H4 (cell line): ENCODE measurements at places on chromosomes 11 and 22. TPM values are rescaled to one million over a fixed set of nuclear protein-coding genes. Genes with fewer than 3 reads are reported as not detected.

The DNAL4 gene
- 6.4 and 6.6 TPM in 2 replicates for total RNA-seq

DNA sequence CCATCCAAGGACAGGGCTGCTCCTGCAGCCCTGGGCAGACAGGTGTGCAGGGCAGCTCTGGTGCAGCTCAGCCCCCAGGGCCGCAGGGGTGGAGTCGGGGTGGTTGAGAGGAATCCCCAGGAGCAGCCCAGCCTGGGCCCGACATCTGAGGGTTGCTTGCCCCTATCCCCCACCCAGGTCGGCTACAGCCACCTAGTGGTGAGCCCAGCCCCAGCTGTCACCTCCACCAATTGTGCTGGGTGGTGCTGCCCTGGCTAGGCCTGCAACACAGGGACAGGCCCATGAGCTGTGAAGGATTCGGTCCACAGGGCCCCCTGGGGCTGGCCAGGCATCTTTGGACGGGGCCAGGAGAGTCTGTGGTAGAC is 29.6 kb downstream of the RTN4R start:
- no peak for DNase-seq

- DNase-seq, result peak; percentile 22
Observed at GRCh38 chr11:105968021-105968697, 53.9 kb downstream of the MSANTD4 start.

The APLNR gene
- total RNA-seq, result 0.10 TPM in 1 of 2 replicates, not detected in the other

- no peak for DNase-seq
Observed at GRCh38 chr11:102438311-102439062, 14.1 kb downstream of the TMEM123 start.

The SHANK3 gene
- total RNA-seq, result 0.19 and 0.62 TPM in 2 replicates

DNA sequence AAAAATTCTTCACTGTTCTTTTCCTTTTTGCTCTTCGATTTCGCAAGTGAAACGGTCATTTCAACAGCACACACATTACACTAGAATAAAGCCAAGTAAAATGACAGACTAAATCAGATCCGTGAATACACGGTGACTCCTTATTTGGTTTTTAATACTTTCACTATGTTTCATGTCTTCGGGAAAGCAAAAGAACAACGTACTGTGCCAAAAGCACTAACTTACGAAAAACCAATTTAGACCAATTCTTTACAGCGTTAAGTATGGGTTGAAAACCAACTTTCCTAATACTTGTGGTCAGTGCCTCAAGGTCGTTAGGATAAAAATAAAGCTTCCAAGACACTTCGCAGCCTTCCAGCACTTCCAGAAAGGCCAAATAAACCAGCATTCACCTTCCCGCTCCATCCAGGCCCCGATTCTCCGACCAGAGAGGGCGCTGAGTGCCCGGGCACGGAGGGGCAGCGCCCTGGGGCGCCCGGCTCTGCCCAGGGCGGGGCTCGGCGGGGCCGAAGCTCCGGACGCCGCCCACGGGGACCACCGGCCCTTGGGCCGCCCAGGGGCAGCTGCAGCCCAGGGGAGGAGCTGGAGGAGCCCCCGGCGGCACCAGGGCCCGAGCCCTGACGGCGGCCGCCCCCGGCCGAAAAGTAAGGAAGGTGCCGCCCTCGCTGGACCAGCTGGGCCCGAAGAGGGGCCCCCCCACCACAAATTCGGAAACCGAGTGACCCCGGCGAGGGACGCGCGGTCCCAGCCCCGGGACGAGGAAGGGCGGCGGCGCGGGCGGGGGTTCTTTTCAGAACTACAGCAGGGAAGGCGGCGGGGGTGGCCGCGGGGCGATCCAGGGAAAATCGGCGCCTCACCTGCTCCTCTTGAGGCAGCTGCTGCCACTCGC is 499 bp downstream of the ATL3 start:
- DNase-seq, result peak; percentile 20

DNA sequence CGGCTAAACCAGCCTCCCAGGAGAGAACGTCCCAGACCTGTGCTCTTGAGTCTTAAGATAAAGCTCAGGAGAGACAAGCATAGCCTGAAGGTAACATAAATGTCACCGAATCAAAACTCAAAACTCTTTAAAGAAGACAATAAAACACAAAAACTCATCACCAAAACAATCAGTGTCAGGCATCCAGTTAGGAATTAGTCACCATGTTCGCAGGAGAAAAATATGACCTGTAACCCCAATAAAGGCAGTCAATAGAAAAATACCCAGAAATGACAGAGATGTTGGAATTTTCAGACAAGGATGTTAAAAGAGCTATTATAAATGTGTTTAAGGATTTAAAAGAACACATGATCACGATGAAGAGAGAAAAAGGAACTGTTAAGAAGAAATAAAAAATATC is 352.4 kb downstream of the BRD1 start:
- DNase-seq, result no peak

The PKNOX2 gene
- 0.04 and 0.10 TPM in 2 replicates for total RNA-seq

DNA sequence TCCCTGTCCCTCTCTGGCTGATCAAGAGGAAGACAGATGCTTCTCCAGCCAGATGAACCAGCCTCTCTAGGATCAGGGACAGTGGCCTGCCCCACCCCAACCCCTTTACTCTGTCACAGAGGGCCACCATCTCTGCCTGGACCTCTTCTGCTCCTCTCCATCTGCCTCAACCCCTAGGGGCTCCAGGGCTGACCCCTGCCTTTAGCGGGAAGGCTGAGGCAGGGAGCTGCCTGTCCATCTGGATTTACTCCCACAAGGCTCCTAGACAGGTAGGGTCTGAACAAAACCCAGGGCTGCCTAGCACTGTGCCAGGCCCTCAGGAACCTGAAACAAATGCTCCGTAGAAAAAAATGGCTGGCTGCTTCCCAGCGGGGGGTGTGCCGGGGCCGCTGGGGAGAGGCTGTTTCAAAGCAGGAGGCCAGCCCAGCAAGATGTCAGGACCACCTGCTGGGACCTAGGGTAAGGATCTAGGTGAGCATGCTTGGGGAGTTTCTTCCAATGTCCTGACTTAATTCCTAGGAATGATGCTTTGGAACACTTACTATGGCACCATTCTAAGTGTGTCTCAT is 3.2 kb downstream of the CHST1 start:
- DNase-seq, result no peak

The GPHA2 gene
- total RNA-seq, result not detected in 2 replicates

GRCh38 chr11:100769165-100769564 is 82.1 kb downstream of the ARHGAP42 start:
- DNase-seq, result no peak

The PANX3 gene
- not detected in 2 replicates for total RNA-seq

GRCh38 chr22:45867118-45867905 is 109.7 kb downstream of the WNT7B start:
- no peak for DNase-seq

GRCh38 chr22:30243661-30244060 is 2.9 kb downstream of the LIF start:
- no peak for DNase-seq

- DNase-seq, result no peak
Observed at GRCh38 chr22:50016308-50016987, 3.9 kb upstream of the IL17REL start.

DNA sequence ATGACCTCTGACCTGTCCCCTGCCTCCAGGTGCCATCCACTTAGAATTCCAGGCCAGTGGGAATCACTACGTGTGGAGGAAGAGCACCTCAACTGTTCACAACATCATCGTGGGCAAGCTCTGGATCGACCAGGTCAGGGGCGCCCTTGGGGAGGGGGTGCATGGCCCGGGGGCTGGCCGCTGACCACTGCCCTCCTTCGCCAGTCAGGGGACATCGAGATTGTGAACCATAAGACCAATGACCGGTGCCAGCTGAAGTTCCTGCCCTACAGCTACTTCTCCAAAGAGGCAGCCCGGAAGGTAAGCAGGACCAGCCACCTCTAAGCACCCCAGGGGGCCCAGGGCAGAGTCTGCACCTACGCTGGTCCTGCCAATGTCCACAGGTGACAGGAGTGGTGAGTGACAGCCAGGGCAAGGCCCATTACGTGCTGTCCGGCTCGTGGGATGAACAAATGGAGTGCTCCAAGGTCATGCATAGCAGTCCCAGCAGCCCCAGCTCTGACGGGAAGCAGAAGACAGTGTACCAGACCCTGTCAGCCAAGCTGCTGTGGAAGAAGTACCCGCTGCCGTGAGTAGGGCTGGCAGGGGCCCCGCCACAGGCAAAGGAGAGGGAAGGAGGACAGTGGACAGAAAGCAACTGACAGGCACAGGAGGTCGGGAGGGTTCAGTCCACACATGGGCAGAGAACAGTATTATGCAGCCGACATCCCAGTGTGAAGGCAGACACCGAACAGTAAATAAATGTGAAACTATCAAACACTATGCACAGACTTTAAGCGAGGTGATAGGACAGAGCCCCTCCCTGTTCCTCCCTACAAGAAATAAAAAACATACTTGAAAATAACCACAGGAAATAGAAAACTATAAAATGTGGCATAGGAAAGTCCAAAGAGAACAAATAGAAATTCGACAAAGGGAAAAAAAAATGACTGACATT is 74.9 kb downstream of the MORC2 start:
- no peak for DNase-seq

DNA sequence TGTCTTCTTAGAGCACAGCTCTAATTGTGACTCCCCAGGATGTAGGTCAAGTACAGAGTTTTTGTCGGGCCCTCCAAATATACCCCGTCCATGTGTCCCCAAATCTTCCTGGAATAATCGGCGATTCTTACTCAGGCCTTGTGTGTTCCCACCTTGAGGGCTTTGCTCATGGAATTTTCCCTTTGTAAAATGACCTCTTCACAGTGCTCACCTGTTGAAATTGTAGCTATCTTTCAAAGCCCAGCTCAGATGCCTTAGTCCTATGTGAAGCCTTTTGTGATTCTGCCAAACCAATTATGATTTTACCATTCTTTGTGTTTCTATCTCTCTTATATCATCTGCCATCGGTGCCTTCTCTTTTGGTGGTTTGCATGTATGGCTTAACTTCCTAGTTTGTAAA is 30.1 kb upstream of the RAG2 start:
- DNase-seq, result no peak

- no peak for DNase-seq
Observed at GRCh38 chr11:15972838-15973237, 383.5 kb downstream of the SOX6 start.

DNA sequence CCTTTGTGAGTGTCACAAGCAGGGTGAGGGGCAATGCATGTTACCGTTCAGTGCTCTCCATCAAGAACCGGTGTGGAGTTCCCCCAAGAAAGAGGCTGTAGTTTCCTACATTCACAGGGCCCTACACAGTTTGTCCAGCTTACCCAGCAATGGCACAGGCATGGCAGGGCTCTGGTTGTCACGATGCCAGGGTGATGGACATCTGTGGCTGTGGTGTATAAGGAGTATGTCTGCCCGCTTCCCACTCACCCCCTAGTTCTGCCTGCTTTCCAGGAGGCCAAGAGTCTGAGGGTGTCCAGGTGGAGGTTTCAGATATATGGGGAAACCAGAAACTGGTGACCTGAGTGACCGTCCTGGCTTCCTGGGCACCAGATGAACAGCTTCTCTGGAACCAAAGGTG is 116.1 kb downstream of the PKNOX2 start:
- DNase-seq, result no peak

The SLCO2B1 gene
- 3.0 TPM in 1 of 2 replicates, not detected in the other for total RNA-seq

- no peak for DNase-seq
Observed at GRCh38 chr11:3217818-3218482, 663 bp downstream of the MRGPRG start.

- DNase-seq, result peak; percentile 64
Observed at GRCh38 chr11:64230171-64230984, at the start of gene DNAJC4. TSS of gene DNAJC4 (plus strand) at chr11:64230548. CDS start at chr11:64230855, 307 bp downstream.

- no peak for DNase-seq
Observed at GRCh38 chr11:115630214-115630613, 126.0 kb upstream of the CADM1 start.

DNA sequence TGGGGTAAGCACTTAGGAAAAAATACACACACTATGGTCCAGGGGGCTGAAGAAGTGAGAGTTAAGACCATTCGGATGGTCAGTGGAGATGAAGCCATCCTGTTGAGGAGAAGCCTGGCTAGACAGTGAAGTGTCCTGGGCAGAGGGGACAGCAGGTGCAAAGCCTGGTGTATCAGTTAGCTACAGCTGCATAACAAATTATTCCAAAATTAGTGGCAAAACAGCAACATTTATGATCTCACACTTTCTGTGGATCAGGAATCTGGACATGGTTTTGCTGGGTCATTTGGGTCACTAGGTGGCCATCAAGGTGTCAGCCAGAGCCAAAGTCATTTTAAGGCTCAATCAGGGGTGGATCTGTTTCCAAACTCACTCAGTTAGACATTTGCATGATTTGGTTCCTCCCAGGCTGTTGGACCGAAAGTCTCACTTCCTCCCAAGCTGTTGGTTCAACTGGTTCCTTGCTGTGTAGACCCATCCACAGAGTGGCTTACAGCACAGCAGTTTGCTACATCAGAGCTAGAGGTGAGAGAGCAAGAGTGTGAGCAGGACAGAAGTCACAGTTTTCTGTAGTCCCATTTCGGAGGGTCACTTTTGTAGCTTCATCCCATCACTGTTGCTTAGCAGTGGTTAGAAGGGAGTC is 80.1 kb upstream of the ALX4 start:
- DNase-seq, result no peak

DNA sequence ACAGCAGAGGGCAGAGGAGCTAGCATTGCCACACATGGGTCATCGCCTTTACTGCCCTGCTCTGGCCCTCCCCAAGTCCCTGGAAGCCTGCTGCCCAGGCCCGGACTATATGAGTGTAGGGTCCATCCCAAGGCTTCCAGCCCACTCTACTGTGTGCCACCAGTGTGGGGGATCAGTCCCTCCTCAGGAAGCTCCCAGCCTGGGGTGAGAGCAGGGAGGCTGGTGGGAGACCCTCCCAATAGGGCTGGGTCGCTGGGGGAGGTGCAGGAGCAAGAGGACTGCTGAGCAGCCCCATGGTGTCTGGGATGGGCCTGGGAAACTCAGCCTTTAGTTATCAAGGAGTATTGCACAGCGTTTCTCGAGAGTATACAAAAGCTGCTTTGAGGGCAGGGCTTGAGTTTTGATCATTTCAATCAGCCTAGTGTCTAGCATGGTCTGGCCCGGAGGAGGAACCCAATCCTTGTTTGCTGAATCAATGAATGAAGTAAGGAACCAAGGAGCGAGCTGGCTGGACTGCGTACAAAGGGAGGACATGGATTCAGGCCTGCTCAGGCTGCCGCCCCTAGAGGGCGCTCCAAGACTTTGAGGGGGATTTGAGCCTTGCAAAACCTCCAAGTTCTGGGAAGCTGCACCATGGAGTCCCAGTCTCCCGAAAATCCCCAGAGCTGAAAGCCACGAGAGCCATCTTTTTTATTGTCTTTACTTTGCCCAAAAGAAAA is 89.0 kb upstream of the PARVA start:
- peak; percentile 91 for DNase-seq

The NAP1L4 gene
- 104 and 128 TPM in 2 replicates for total RNA-seq

- no peak for DNase-seq
Observed at GRCh38 chr11:110077831-110078325, 15.3 kb upstream of the ZC3H12C start.

The CCDC116 gene
- total RNA-seq, result 0.10 TPM in 1 of 2 replicates, not detected in the other

GRCh38 chr11:58625086-58625485 is 2.6 kb downstream of the CNTF start:
- DNase-seq, result no peak

The NXPE1 gene
- total RNA-seq, result not detected in 2 replicates

DNA sequence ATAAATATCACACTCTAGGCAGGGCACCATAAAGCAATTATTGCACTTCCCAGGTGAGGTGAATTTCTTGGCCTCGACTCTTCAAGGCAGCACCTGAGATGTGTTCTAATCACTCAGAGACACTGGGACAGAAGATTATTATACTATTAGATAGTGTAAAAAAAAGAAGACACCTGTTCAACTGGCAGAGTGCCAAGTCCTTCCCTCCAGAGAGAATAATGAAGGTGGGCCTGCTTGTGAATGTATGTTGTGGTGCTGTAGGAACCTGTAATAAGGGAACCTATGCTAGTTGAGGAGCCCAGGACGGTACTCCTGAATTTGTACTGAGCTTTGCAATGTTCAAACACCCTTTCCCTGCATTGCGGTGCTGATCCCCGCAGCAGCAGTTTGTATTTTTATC is 107.5 kb downstream of the NXPE2 start:
- DNase-seq, result no peak
